Stimulated activated CD4-positive, alpha-beta T cell treated with anti-CD3 and anti-CD28 coated beads, Interleukin-4, amount 100 ng/mL, for 4 hours (primary cell): ENCODE measurements at places on chromosomes 7 and 10.

GRCh38 chr10:103281753-103282152 lies 4.8 kb downstream of the INA start:
- no peak for DNase-seq

DNA sequence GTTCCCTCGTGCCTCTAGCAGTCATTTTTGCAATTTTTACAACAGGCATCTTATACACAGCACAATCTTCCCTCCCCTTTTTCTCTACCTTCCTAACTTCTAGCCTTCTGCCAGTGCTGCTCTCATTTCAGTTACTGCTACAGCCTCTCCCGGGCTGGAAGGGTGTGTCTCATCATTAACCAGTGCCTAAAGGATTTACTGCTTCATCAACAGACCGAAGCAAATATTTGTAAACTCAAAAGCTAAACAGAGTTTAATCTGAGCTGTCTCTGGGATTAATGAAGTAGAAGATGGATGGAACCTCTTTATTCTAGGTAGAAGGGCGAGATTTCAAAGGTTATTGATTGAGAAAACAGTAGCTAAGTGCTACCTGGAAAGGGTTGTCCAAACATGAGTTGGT lies 94.3 kb downstream of the PRPF18 start:
- DNase-seq: no peak

DNA sequence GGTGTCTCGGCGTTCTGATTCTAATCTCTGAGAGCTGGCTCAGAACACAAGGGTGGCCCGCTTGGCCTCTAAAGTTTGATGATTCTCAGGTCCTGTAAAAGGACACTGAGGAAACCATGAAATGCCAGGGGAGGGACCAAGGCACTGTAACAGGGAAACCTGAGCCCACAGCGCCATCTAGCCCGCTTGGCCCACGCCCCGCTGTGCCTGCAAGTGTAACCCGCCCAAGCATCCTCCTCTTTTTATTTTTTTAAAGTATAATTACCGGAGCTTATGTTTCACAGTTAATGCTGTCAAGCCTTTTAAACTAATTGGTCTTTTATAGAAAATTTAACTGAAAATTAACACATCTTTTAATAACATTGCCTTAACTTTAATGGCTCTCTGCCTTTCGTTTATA lies 734.7 kb downstream of the KCNMA1 start:
- no peak for DNase-seq

GRCh38 chr10:99329554-99330346 lies 594 bp downstream of the CNNM1 start:
- DNase-seq: peak; percentile 19

DNA sequence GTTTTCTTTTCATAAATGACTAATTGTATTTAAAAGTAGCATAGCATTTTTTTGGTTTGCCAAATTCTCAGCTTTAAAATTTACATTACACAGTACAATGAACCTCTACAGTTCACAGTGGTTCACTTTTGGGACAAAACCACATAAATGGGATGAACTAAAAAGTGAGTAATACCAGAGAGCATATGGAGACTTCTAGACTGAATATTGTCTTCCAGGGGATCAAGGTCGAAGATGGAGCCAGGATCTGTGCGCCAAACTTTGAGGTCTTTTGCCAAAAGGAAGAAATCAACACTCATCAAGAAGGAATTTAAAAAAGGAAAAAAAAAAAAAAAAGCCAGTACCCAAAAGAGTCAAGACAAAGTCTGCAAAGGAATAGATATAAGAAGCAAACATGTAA lies 87.5 kb downstream of the NEBL start:
- DNase-seq: no peak

GRCh38 chr10:22611425-22612115 lies 102.8 kb downstream of the PIP4K2A start:
- DNase-seq: peak; percentile 76

GRCh38 chr10:119500123-119500795 lies 42.3 kb downstream of the RGS10 start:
- DNase-seq: no peak
